ENCODE measurements at places on chromosomes 6 and 20.

- H3K4me1 ChIP-seq: no peaks in the 10 kb centered on the region
- no peak overlapping the region for H3K27ac ChIP-seq
- H3K36me3 ChIP-seq: no peaks in the 10 kb centered on the region
- H3K27me3 ChIP-seq: peaks cover under 1% of the 10 kb centered on the region
- DNase-seq: no peak
Observed at GRCh38 chr20:62489186-62489931, 13.6 kb upstream of the GATA5 start.

- no peak for DNase-seq
- peaks cover 24% of the 10 kb centered on the region for H3K27me3 ChIP-seq
Observed at GRCh38 chr6:38714239-38715015, 684 bp upstream of the DNAH8 start.

DNA sequence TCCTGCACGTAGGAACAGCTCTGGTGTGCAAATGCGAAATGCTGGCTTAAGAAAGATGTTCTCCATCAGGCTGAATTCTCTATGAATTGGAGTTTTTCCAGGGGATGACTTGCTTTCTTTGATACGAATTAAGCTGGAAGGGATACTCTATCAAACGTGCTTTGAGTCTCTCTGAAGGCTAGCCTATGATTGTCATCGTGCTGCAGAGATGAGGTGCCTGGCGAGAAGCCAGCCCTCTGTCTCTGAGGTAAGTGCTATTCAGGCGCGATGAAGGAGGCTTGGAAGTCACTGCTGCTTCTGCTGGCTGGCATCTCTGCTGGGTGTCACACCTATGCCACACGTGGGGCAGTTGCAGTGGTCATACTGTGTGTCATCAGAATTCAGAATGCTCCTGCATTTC, 223.7 kb downstream of the TAF4 start:
- no peaks in the 10 kb centered on the region for H3K36me3 ChIP-seq
- peaks cover 22% of the 10 kb centered on the region for H3K27me3 ChIP-seq
- H3K4me3 ChIP-seq: no peak overlapping the region
- no peak for DNase-seq
- no peaks in the 10 kb centered on the region for H3K4me1 ChIP-seq

DNA sequence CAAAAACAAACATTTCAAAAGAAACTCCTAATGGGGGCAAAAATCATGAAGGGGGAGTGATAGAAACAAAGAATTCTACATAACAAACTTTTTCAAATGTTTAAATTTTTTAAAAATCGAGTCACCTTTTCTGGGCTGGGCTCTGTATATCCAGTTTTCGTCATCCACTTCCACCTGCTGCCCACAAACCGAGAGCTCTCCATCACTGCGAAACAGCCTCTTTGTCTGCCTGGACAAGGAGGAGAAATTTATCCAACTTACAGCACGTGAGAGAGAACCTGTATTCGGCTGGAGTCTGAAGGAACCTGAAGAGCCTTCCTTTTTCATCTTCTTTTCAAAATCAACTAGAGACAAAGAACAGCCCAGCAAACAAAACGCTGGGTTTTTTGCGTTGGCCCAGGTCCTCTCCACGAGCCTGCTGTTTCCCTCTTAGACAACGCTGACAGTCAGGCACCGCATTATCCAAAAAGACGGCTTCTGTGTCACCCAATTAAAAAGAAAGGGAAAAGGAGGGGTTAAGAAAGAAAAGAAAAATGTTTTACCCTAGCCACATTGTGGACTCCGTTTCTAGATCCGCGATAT, 72.4 kb upstream of the NHSL1 start:
- H3K27ac ChIP-seq: no peak overlapping the region
- no peak for DNase-seq
- H3K4me3 ChIP-seq: peak overlapping the region; percentile 37
- H3K27me3 ChIP-seq: no peaks in the 10 kb centered on the region

DNA sequence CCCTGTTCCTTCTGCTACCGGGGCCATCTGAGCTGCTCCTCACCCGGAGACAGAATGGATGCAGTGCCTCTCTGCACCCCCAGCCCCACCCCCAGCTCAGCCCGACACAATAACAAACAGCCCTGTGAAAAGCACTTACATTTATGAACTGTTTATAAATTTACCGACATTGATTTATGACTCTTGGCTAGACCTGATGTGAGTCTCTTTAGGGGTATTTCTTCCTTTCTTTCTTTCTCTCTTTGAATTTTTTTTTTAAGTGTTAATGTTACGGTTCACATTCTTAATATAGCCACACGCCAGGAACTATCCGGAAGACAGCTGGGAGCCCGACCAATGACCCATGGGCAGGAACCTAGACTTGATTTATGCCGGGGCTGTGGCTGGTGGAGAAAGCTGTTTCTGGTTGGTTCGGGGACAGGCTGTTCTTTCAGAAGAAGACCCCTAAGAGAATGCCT, 266.3 kb downstream of the CDC5L start:
- no peaks in the 10 kb centered on the region for H3K4me1 ChIP-seq
- H3K27me3 ChIP-seq: no peaks in the 10 kb centered on the region
- no peak overlapping the region for H3K27ac ChIP-seq
- DNase-seq: no peak
- no peak overlapping the region for H3K4me3 ChIP-seq
- no peaks in the 10 kb centered on the region for H3K36me3 ChIP-seq

DNA sequence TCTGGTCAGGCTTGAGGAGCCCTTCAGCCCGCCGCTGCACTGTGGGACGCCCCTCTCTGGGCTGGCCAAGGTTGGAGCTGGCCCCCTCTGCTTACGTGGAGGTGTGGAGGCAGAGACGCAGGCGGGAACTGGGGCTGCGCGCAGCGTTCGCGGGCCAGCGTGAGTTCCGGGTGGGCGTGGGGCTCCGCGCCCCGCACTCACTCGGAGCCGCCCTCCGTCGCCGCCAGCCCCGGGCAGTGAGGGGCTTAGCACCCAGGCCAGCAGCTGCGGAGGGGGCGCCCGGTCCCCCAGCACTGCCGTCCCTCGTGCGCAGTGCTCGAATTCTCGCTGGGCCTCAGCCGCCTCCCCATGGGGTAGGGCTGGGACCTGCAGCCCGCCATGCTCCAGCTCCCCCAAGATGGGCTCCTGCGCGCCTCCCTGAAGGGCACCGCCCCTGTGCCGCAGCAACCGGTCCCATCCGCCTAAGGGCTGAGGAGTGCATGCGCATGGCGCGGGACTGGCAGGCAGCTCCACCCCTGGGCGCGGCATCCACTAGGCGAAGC, 695.9 kb downstream of the EPHA7 start:
- H3K36me3 ChIP-seq: no peaks in the 10 kb centered on the region
- DNase-seq: no peak
- no peak overlapping the region for H3K4me3 ChIP-seq
- H3K27ac ChIP-seq: no peak overlapping the region
- no peaks in the 10 kb centered on the region for H3K4me1 ChIP-seq

- no peak overlapping the region for H3K4me3 ChIP-seq
- H3K4me1 ChIP-seq: peaks cover 7% of the 10 kb centered on the region
- DNase-seq: no peak
- no peaks in the 10 kb centered on the region for H3K36me3 ChIP-seq
Observed at GRCh38 chr6:98838975-98839374, 4.6 kb downstream of the POU3F2 start.

DNA sequence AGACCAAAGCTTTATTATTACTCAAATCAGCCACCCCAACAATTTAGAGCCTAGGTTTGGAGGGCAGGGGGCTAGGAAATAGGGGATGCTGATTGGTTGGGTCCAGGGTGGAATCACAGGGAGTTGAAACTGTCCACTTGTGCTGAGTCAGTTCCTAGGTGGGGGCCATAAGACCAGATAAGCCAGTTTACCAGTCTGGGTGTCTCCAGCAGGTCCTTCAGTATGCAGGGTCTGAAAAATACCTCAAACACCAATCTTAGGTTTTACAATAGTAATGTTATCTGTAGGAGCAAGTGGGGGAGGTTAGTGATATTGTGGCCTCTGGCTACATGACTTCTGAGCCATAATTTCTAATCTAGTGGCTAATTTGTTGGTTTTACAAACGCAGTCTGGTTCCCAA, 63.2 kb downstream of the UBR2 start:
- DNase-seq: no peak
- H3K4me3 ChIP-seq: no peak overlapping the region
- H3K27me3 ChIP-seq: no peaks in the 10 kb centered on the region
- no peaks in the 10 kb centered on the region for H3K36me3 ChIP-seq
- no peak overlapping the region for H3K27ac ChIP-seq
- no peaks in the 10 kb centered on the region for H3K4me1 ChIP-seq

GRCh38 chr6:157557559-157557958, 176.6 kb downstream of the ZDHHC14 start:
- H3K36me3 ChIP-seq: no peaks in the 10 kb centered on the region
- no peak for DNase-seq
- H3K4me1 ChIP-seq: no peaks in the 10 kb centered on the region

DNA sequence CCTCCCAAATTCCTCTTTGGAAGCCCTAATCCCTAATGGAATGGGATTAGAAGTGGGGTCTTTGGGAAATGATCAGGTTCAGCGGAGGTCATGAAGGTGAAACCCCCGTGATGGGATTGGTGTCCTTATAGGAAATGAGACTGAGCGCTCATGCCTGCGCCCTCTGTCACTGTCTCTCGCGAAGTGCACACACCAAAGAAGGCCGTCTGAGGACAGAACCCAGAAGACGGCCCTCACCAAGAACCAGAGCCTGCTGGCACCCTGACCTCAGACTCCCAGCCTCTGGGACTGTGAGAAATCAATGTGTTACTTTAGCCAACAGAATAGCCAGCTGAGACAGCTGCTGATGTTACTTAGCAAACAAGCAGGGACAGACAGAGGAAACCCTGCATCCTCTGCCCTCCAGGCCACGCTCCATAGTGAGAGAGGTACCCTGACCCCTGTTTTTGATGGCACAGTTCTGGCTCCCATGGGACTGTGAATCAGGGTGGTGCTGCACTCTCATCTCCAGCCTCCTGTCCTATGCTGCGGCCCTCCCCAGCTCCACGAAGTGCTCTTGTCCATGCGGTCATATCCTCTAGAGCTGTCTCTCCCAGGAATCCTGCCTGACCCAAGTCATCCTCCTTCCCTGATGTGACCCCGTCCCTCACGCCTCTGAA, 369.3 kb downstream of the ZFAND3 start:
- H3K27me3 ChIP-seq: no peaks in the 10 kb centered on the region
- H3K27ac ChIP-seq: no peak overlapping the region
- no peak overlapping the region for H3K4me3 ChIP-seq

DNA sequence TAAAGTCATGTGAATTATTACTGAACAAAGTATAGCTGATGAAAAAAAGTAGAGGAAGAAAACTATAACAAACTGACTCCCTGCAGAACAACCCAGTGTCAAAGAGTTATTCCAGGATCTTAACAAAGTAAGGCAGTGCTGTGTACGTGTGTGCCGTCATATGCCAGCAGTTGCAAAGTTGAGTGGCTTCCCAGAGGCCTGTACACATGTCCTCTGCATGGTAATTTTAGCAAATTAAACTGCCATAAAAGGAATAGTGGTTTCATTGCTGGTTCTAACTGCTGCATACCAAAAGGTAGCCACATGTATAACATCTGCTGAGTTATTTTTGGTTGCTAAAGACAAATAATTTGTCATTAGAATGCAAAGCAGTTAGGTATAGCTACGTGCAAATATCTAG, 44.8 kb downstream of the RIPOR2 start:
- H3K4me3 ChIP-seq: no peak overlapping the region
- H3K4me1 ChIP-seq: no peaks in the 10 kb centered on the region
- H3K27ac ChIP-seq: no peak overlapping the region
- H3K36me3 ChIP-seq: no peaks in the 10 kb centered on the region
- no peaks in the 10 kb centered on the region for H3K27me3 ChIP-seq

DNA sequence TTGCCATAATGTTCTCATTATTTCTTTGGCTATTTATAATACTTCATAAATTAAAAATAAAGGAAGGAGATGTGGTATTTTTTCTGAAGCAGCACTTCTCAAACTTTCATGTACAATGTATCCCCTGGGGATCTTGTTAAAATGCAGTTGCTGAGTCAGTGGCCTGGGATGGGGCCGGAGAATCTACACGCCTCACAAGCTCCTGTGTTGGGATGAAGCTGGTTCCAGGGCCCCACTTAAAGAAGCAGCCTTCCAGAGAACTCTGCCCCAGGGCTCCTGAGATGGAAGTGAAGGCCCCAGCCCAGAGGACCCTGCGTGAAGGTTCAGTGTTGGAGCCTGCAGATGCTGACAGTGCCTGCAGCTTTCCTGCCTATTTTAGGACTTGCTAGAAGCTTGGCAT, 40.1 kb upstream of the SLC23A2 start:
- no peak overlapping the region for H3K27ac ChIP-seq
- H3K27me3 ChIP-seq: no peaks in the 10 kb centered on the region
- no peak for DNase-seq
- H3K4me3 ChIP-seq: no peak overlapping the region

DNA sequence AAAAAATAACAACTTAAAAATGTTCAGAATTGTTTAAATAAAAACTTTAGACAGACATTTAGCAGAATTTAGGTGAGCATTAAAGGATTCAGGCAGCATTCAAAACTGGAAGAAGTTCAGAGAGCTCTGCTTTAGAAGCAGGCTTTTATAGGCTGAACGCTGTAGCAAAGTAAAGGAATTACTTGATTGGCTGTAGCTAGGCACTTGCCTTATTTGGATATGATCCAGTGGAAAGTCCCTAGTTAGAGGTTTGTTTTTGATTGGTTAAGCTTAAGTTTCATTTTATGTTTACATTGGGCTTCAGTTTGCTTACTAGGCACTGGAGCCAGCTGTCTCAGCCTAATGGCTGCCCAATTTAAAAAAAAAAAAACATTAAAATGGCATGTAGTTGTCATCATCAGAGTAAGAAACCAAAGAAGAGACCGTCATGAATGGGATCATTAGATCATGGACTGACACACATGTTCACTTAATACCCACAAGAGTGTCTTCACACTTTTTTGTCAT, 65.1 kb downstream of the CBFA2T2 start:
- no peak overlapping the region for H3K4me3 ChIP-seq
- no peaks in the 10 kb centered on the region for H3K27me3 ChIP-seq
- H3K4me1 ChIP-seq: no peaks in the 10 kb centered on the region
- DNase-seq: no peak
